ENCODE measurements at places on chromosomes 2 and 18.

DNA sequence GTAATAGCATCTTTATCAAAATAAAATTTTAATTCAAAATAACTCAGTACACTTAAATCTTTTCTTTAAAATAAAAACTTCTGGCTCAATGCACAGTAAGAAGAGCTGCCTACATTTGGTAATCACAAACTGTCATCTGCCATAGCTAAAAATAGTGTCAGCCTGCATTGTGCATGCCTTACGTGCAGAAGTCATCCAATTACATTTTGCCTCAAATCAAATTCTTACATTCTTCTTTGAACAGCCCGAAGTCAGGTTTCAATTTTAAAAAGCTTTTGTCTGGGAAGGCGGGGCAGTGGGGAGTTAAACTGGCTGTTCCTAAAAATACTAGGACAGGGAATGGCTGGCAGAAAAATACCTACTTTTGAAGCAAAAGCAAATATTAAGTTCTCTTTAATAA is 51.1 kb downstream of the RTN4 start:
- DNase-seq = peak; percentile 67

GRCh38 chr2:213149949-213150314 is 1.5 kb downstream of the IKZF2 start:
- DNase-seq = no peak

- DNase-seq = no peak
Measured at GRCh38 chr2:167136879-167137596, 248.8 kb downstream of the XIRP2 start.

- no peak for DNase-seq
Measured at GRCh38 chr2:128402911-128403670, 84.4 kb upstream of the HS6ST1 start.

DNA sequence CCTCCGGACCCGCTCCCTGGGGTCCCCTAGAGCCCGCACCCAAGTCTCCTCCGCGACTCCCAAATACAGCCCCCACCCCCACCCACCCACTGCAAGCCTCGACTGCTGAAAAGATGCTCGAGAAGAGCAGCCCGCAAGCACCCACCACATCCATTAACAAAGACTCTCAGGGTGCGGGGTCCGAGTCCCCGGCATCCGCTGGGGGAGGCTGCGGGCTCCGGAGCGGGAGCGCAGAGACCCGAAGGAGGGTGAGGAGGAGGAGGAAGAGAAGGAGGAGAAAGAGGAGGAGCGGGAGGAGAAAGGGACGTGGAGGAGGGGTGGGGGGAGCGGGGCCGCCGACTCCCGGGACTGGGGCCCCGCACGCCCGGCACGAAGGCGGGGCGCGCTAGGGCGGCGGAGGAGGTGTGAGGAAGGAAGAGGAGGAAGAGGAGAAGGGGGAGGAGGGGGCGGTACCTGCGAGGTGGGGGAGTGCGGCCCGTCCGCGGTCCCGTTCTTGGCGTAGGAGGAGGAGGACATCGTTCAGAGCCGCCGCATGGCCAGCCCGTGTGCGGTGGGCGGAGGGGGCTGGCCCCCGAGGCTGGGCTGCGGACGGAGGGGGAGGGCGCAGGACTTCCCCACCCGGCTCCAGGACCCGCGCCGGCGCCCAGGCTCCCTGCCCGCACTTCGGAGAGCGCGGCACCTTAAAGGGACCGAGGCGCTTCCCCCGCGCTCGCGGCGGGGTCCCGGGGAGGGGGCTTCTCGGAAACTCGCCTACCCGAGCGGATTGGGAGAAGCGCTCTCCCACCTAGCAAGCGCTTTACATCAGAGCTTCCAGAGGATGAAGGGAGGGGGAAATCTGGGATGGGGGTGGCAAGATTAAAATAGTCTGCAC is at the start of gene CACNB4:
Gene CACNB4, minus strand, starts transcription at position 549 of the 871 bp plus-strand sequence.
- DNase-seq = peak; percentile 70

DNA sequence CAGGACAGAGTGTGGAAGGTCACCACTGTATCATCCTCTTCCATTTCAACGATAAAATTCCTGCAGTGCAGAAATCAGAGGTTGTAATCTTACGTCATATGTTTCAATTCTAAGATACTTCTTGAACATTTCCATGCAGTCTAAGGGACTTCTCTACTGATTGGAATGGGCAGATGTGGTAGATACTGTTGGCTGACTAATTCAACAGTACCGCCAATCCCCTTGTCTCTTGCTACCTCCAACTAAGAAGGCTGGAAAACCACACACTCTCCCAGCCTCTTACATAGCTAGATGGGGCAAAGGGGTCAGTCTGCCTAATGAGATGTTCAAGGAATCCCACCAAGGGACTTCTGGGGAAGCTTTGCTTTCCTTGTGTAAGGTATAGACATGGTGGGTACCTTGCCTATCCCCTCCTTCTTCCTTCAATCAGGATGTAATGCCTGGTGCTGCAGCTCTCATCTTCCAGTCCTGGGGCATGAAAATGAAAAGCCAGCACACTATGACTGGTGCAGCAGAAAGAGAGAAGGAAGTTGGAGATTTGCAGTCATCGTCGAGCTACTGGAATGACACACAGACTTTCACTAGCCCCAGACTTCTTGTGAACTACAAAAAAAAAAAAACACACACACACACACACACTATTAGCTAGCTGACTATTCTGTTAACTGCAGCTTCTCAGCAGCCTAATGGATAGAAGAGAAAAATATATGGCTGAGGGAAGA is 84.1 kb downstream of the ALPK2 start:
- no peak for DNase-seq
